C1 segment of cervical spinal cord (tissue), 14 donors: ENCODE measurements at places on chromosomes 2 and 18.

- DNase-seq, result no peak
Observed at GRCh38 chr2:203948733-203949132, 12.2 kb downstream of the ICOS start.

- DNase-seq, result no peak
Observed at GRCh38 chr2:226680719-226681118, 118.9 kb downstream of the IRS1 start.

DNA sequence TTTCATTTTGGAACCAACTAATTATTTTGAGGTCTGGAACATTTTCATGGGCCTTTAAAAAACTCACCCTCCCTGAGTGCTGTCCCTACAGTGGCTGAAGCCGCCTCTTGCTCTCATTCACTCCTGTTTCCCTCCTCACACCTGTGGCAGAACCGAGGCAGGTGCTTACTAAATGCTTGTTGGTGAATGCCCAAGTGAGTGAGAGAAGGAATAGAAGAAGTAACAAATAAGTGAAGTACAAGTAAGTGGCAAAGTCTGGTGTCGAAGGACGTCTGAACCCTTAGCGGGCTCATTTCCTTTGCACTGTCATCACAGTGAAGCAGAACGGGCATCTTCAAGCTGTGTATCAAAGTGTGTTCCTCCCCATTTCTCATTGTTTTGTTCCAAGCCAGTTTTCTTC is 135.2 kb downstream of the RHBDD1 start:
- DNase-seq, result no peak

DNA sequence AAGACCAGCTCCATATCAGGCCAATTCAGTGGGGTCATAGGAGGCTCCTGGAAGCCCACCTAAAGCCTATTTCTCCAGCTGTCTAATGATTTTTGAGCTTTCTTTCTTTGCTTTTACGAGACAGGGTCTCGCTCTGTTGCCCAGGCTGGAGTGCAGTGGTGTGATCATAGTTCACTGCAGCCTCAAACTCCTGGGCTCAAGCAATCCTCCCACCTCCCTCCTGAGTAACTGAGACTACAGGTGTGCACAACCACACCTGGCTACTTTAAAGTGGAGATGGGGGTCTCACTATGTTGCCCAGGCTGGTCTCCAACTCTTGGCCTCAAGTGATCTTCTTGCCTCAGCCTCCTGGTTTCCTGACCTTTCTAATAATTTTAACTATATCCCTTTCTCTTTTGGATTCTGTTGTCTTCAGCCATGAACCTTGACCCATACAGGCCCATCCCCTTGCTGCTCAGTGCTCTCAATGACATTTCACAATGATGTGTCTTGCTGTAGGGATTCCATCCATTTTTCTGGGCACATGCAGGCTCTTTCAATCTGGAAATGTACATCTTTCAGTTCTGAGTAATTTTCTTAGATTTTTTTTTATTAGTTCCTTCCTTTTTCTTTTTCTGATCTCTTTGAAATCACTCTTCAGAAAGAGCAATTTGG is 29.7 kb downstream of the GNLY start:
- no peak for DNase-seq

DNA sequence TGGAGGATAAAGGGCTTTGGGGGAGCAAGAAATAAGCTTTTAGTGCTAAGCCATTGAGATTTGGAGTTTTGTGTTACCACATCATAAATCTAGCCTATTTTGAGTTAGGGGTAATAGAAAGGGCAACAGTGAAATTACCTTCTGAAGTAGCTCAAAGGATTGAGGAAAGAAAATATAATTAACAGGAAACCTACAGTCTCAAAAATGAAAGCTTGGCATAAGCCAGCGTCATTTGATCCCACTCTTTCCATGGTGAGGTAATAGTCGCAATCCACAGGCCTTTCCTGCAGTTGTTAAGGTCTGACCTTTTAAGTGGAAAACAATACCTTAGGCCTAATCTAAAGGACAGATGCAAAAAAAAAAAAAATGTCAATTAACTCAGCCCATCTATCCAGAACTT is 182.7 kb downstream of the UXS1 start:
- DNase-seq, result no peak

DNA sequence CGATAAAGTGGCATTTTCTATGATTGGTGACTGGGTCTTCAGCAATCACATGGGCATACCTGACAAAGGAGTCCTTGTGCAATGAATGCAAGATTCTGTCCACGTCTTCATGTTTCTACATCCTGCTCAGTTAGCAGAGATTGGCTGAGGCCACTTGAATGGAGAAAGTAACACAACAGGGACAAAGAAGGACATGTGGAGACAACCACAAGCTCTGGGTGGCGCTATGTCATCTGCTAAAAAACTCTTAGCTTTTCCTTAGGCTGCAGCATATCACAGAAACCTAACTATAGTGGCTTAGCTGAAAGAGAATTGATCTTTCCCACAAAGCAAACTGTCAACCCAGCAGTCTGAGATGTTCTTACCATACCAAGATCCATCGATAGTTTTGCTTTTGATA is 1109.7 kb downstream of the SOCS6 start:
- peak; percentile 33 for DNase-seq

GRCh38 chr2:99348173-99348572 is 11.0 kb downstream of the EIF5B start:
- DNase-seq, result no peak

DNA sequence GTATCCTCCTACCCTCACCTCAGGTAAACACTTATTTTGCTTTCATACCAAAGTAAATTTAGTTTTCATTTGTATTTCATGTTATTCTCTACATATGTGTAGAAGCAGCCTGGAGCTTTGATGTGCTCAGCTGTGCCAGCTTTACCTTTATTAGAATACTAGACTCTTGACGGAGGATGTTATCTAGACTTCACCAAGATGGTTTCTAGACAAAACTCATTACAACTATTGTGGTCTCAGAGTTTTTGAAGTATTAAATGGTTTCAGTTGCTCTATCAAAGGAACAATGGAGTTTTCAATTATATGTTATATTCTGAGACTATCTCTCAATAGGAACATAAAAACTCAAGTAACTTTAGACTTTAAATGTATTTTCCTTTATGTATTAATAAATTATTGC is 5.0 kb upstream of the IL18RAP start:
- DNase-seq, result no peak

DNA sequence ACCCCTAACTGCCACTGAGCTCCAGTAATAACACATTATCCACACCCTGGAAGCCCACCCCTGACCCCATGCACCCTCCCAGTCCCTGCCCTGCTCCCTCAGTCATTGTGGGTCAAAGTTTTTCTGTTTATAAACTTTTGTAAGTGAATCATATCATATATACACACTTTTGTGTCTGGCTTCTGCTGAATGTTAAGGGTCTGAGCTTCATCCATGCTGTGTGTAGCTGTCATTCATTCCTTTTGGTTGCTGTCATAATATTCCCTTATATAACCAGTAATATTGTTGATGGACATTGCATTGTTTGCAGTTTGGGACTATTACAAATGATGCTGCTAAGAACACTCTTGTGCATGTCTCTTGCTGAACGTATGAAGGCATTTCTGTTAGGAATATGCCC is 14.5 kb downstream of the CNNM4 start:
- DNase-seq, result no peak

DNA sequence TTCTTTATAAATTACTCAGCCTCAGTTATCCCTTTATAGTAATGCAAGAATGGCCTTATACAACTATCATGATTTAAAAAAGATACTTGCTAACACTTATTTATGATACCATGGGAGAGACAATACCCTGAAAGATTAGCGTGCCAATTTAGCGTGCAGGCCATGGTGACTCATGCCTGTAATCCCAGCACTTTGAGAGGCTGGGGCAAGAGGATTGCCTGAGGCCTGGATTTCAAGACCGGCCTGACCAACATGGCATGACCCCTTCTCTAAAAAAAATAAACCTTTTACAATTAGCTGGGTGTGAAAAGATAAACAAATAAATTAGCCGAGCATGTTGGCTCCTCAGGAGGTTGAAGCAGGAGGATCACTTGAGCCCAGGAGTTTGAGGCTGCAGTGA is 493.4 kb upstream of the FSIP2 start:
- DNase-seq, result no peak
